ENCODE measurements at places on chromosomes 1 and 21.

DNA sequence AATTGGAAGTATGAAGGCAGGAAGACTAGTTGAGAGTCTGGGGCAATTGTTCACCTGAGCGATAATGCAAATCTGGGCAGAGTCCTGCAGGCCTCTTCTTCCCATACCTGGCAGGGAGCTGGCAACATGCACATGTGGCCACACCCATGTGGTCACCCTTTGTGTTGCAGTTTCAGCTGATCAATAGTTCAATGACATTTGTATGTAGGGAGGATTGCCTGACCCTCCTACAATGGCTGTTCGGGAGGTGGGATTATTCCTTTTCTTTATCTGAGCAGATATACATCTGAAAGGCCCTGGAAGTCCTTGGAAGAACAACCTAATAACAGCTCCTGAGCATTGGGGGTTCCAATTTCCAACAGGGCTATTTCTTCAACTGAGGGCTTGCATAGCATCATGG, 15.2 kb upstream of the TRIM45 start:
- DNase-seq = no peak

GRCh38 chr1:8632102-8632501, 185.3 kb downstream of the RERE start:
- DNase-seq = no peak

- no peak for DNase-seq
Observed at GRCh38 chr1:209172286-209172685, 411.2 kb upstream of the CAMK1G start.

- DNase-seq = no peak
Observed at GRCh38 chr1:153617663-153618062, 1.5 kb upstream of the S100A14 start.

GRCh38 chr1:93717640-93718039, 36.0 kb upstream of the BCAR3 start:
- DNase-seq = no peak

DNA sequence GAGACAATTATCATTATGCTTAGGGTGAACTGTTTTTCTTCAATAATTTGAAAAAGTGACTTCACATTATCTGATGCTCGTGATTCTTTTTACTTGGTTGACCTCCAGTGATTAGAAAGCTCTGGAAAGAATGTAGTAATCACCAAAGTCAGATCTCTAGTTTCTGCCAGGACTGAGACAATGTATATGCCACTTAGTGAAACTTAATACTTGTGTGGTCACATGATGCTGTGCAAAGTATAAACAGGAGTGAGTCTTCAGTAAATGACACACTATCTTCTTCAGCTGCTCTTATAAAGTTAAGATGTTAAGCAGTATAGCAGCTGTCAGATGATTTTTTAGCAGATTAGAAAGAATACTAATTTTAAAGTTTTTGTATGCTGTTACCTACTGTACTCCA, 17.2 kb downstream of the VCAM1 start:
- DNase-seq = no peak

- DNase-seq = no peak
Observed at GRCh38 chr1:157517016-157517415, 35.3 kb downstream of the FCRL5 start.

DNA sequence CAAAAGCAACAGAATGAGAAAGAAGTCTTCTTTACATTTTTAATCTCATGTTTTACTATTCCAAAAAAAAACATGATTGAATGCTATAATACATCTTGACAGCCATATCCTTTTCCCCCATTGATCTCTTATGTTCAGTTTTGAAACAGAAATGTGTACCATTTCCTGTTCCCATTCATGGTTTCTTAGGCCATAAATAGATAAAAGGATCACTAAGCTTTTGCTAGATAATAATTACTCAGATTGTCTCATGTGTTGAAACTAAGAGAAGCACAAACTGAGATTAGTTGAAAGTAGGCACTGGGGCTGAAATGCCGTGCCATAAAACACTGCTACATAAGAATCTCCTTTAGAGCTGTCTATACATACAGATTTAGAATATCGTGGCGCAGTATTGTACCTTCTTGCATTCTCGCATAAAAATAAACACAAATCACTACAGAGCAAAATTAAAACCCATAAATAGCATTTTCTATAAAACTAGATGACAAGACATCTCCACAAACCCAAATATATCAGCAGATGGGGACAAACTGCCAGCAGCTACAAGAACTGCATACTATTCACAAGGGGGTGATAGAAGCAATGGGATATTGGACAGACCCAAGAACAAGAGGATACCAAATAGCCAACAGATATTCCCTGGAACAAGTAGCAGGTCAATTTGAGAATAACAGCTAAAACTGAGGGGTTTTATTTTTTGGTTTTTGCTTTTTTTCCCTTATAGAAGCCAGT, 405.3 kb upstream of the PRMT6 start:
- no peak for DNase-seq

DNA sequence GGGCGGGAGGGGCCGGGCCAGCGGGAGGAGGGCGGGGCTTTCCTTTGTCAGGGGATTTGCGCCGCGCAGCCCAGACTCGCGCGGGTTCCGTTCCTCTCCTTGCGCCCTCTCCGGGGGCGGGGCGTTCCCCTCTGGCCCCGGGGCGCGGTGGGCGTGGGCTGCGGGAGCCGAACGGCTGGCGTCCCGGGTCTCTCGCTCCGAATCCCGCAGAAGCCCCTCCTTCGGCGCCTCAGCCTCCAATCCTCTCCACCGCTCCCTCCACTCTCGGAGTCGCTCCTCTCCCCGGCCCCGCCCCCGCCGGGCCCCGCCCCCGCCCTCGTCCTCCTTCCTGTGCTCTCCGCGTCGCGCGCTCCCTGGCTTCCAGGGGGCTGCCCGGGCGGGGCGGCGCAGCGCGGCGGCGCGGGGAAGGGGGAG, 82.8 kb upstream of the BMP8A start:
- peak; percentile 71 for DNase-seq

GRCh38 chr1:43711524-43712386, 4.4 kb downstream of the ST3GAL3 start:
- DNase-seq = no peak

- no peak for DNase-seq
Observed at GRCh38 chr1:216368249-216368648, 55.0 kb downstream of the USH2A start.

- no peak for DNase-seq
Observed at GRCh38 chr1:45994423-45994822, 138.0 kb downstream of the PIK3R3 start.

All from thymus (tissue), 14 donors.